Aorta (tissue), 5 donors: ENCODE measurements at places on chromosomes 4 and X.

DNA sequence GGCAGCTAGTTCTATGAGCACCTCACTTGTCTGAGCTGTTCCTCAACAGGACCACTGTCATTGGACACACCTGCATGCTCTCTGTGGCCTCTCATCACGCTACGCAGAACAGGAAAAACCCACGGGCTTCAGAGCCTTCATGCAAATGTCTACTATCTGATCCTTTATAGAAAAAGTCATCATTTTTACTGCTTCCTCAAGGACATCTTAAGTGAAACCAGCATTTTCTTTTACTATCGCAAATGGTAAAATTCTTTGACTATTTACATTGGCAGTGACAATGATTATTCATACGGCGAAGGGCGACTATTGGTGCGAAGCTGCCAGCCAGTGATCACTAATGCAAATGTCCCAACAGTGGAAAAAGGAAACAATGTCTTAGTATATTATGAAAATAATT, 147.0 kb downstream of the AFAP1 start:
- DNase-seq = no peak

- DNase-seq = no peak
Measured at GRCh38 chr4:39429476-39430334, 23.0 kb downstream of the KLB start.

DNA sequence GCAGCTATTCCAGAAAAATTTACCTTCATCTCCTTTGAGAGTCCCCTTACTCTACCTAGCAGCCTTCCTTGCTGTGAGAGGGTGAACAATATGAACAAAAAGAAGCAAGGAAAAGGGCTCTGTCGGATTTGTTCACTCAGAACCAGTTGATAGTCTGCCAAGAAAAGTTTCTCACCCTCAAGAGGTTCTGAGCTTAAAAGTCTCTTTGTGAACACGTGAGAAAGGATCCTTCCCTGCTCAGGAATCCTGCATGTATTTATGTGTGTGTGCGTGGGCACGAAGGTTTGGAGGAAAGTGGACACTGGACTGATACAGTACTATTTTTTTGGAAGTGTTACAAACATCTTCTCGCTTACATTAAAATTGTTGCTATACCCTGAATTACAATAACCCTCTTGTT, 178.6 kb upstream of the JADE1 start:
- DNase-seq = no peak

DNA sequence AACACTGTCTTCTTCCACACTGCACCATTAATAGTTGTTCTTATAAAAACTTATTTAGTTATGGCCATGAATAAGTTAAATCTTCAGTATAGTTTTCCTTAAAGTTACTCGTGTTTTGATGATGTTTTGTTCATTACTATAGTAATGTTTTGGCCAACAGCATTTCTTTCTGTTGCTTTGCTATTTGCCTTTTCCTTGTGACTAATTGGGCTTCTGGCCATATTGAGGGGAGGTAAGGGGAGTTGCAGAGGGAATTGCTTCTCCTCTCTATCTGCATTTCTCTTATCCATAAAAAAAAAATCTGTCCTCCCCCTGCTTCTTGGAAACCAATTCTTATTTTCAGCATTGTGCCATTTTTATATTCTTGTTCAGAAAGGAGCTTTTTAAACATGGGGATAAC, 42.7 kb upstream of the ZCCHC12 start:
- DNase-seq = no peak

DNA sequence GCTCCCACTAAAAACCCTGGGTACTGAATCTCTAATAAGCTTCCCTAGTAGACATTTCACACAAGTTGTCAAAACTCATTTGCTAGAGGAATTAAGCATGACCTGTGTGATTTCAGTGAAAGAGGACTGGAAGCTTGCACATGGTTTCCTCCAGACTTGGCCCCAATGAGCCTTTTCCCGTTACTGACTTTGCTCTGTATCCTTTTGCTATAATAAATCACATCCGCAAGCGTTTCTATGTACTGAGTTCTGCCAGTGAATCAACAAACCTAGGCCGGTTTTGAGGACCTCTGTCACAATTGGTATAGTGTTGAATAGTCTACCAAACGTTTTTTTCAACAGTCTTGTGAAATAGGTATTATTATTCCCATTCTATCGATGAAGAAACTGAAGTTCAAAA, 8.2 kb downstream of the ATP11C start:
- DNase-seq = no peak

DNA sequence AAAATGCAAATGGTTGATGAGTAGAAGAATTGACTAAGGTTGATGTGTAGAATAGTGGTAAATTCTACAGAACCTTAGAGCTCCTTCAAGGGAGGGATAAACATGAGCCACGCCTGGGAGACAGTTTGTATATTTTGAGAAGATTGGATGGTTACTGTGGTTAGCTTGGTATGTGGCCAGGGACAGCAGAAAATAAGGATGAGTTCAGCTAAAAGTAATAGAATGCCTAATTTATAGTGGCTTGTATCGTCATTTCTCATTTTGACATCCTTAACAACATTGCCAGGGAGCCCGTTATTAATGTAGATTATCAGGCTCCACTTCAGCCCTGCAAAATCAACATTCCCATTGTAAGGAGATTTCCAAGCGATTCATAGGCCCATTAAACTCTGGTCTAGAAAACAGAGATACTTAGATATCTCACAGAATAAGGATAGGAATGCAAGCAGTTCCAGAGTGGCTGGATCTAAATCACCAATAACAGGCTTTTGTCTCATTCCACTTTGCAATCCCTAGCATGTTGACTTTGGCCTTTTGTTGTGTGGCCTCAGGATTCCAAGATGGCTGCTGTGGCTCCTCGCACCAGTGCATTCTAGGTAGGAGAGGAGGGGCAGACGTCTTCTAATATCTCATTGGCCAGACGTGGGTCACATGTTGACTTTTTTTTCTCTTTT, 6.4 kb upstream of the PTTG2 start:
- no peak for DNase-seq

DNA sequence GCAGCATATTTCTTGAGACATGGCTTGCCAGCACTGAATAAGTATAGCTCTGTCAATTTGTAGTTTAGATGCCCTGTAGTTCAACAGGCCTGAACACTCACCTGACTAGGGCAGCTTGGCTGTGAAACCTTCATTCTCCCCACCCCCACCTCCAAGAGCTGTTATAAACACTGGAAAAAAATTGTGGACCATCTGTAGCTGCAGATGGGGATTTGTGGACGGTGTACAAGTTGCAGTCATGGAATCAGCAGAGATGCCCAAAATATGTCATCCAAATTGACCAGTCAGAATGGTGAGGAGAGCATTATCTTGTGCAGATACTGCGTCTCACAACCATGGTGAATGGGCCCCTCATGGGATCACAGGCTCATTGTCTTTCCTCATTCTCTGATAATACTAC, 76.2 kb upstream of the PAQR3 start:
- no peak for DNase-seq

- DNase-seq = no peak
Measured at GRCh38 chr4:14916554-14917297, 85.6 kb upstream of the CPEB2 start.

DNA sequence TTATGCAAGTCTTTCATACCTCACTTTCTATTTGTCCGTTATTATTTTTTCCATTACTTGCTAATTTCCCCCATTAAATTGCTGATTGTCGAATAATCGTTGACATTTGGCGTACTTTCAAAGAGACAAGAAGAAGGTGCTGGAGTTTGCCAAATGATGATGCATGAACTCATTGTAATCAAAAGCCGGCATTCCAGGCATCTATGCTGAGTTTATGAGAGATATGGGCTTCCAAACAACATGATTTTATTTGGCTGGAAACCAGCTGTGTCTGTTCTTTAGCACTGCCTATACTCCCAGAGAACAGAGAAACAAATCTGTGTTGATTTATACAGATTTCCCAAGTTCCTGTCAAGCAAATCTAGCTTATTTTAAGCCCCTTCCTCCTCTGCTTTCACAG, 80.8 kb upstream of the RPS6KA3 start:
- no peak for DNase-seq
